ENCODE measurements at places on chromosomes 5 and 9. TPM values are rescaled to one million over a fixed set of nuclear protein-coding genes. Genes with fewer than 3 reads are reported as not detected.

DNA sequence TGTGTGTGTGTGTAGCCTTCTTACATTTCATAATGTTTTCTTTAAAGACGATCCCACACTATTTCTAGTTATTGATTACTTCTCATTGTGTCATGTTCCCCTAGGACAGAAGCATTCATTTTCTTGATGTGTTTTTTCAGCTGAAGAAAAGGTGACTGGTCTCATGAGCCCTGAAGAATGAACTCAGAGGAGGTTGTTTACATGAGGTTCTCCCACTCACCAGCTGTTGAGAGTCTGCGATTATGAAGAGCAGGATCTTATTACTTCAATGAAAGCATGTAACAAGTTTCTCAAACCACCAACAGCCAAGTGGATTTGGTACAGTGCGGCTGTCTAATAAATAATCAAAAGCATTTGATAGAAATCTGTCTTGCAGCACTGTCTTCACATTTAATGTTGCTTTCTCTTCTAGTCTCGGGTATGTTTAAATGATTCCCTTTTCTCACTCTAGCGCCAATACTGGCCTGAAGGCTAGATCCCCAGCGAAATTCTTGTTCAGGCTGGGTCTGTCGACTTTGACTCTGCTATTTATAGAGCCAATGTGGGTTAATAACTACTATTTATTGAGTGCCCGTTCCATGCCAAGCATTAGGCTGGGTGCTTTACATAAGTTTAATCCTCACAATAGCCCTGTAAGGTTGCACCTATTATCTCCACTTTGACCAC, 9.6 kb upstream of the FSD1L start:
- H3K36me3 ChIP-seq, result no peaks in the 10 kb centered on the region
- no peaks in the 10 kb centered on the region for H3K4me1 ChIP-seq
- DNase-seq, result no peak
- H3K27ac ChIP-seq, result no peak overlapping the region

- H3K27ac ChIP-seq, result no peak overlapping the region
- H3K27me3 ChIP-seq, result no peaks in the 10 kb centered on the region
- H3K4me1 ChIP-seq, result peaks cover 8% of the 10 kb centered on the region
- no peak overlapping the region for H3K4me3 ChIP-seq
- no peaks in the 10 kb centered on the region for H3K36me3 ChIP-seq
Observed at GRCh38 chr5:137833463-137833862, 34.2 kb upstream of the MYOT start.

GABRA6 gene
- total RNA-seq, result not detected

- DNase-seq, result no peak
- no peak overlapping the region for H3K27ac ChIP-seq
- H3K36me3 ChIP-seq, result no peaks in the 10 kb centered on the region
Observed at GRCh38 chr9:78940121-78940855, 631.5 kb upstream of the TLE4 start.

FYB1 gene
- 74.1 TPM for total RNA-seq

DNA sequence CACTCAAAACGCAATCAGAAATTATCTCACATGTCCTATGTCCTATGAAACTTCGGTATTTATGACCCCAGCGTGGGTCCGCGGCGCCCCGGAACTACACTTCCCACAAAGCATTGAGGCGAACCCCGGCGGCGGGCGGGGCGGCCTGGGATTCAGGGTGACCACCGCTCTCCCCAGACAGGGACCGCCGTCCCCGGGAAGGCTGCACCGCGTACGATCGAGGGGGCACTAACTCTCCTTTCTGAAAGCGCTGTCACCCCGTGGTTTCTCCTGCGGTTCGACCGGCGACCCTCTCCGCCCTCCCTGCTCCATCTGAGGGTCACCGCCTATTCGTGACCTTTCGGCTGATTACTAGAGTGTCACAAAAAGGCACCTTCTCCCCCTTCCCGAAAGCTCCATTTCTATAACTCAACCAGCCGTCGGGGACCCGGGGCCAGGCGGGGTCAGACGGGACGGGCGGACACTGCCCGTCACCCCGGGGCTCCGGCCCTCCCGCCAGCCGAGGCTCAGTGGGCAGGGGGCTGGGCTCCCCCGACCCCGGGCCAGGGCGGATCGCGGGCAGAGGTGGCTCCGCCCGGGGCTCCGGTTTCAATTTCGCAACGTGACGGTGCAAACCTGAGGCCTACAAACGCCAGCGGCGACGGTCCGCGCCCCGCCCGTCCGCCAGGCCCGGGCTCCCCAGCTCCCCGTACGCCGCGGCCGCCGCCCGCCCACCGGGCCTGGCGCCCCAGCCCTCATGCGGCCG, 1.3 kb downstream of the ECPAS start:
- H3K36me3 ChIP-seq, result no peaks in the 10 kb centered on the region
- peak overlapping the region; percentile 99 for H3K27ac ChIP-seq
- peak; percentile 83 for DNase-seq
- no peaks in the 10 kb centered on the region for H3K27me3 ChIP-seq

RHOBTB3 gene
- total RNA-seq, result 153 TPM

ACTBL2 gene
- total RNA-seq, result not detected

GRCh38 chr9:133119103-133119845, 1.8 kb downstream of the RALGDS start:
- peaks cover 6% of the 10 kb centered on the region for H3K4me1 ChIP-seq
- H3K27ac ChIP-seq, result peak overlapping the region; percentile 21
- no peak for DNase-seq
- H3K27me3 ChIP-seq, result no peaks in the 10 kb centered on the region

GRCh38 chr9:78453450-78453849, 156.5 kb downstream of the PSAT1 start:
- H3K4me1 ChIP-seq, result no peaks in the 10 kb centered on the region
- no peak overlapping the region for H3K4me3 ChIP-seq
- no peaks in the 10 kb centered on the region for H3K36me3 ChIP-seq

- H3K27me3 ChIP-seq, result peaks cover 21% of the 10 kb centered on the region
- no peaks in the 10 kb centered on the region for H3K36me3 ChIP-seq
Observed at GRCh38 chr5:93599001-93599379, 16.0 kb downstream of the NR2F1 start.

DBH gene
- not detected for total RNA-seq

- H3K27ac ChIP-seq, result no peak overlapping the region
- no peaks in the 10 kb centered on the region for H3K36me3 ChIP-seq
- no peak for DNase-seq
- H3K4me1 ChIP-seq, result no peaks in the 10 kb centered on the region
Observed at GRCh38 chr5:149745943-149746324, 15.8 kb downstream of the PPARGC1B start.

DNA sequence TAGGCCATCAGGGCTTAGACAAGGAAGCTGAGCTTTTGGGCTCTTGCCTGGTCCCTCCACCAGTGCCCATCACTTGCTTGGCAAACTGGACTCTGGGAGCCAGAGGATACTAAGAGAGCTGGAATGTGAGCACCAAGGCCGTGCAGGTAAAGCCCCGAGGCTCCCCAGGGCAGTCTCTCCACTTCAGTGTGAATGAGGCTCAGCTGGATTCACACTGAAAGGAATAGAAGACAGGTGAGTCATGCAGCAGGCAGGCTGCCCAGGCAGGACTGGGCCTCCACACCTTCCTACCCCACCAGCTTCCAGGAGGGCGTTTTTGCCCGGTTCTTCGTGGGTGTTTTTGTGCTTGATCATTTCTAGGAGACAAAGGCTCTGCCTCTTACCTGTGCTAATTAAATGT, 7.3 kb upstream of the CTSV start:
- no peak overlapping the region for H3K4me3 ChIP-seq
- H3K4me1 ChIP-seq, result no peaks in the 10 kb centered on the region
- no peak for DNase-seq
- no peak overlapping the region for H3K27ac ChIP-seq
- H3K27me3 ChIP-seq, result no peaks in the 10 kb centered on the region
- H3K36me3 ChIP-seq, result no peaks in the 10 kb centered on the region

TCERG1 gene
- total RNA-seq, result 39.8 TPM

GMCL2 gene
- total RNA-seq, result not detected

DNA sequence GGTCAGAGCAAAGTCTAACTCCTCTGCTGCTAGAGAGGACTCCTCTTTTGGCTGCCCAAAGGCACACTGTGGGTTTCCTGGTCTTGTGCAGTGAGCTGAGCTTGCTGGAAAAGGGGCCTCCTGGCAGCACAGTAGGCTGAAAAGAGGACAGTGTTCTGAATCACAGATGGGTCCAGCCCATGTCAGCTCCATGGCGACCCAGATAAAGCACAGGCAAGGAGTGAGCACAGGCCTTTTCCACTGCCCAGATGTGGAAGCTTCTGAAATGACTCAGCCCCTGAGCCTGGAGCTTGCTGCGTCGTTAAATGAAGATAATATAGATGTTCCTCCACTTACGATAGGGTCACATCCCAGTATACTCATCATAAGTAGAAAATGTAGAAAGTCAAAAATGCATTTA, 8.1 kb downstream of the CCDC180 start:
- peaks cover 63% of the 10 kb centered on the region for H3K36me3 ChIP-seq
- no peaks in the 10 kb centered on the region for H3K4me1 ChIP-seq
- no peak overlapping the region for H3K4me3 ChIP-seq
- no peaks in the 10 kb centered on the region for H3K27me3 ChIP-seq
- DNase-seq, result no peak

DNA sequence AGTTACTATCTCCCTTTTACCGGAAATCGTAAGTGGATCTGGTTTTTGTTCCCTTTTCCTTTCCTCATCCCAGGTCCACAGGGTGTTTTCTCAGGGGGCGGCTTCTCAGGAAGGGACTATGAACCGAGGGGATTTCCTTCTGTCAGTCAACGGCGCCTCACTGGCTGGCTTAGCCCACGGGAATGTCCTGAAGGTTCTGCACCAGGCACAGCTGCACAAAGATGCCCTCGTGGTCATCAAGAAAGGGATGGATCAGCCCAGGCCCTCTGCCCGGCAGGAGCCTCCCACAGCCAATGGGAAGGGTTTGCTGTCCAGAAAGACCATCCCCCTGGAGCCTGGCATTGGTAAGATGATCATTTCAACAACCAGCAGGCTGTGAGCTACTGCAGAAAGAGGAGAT, 75.8 kb downstream of the GOLPH3 start:
- H3K36me3 ChIP-seq, result peaks cover 32% of the 10 kb centered on the region
- no peak for DNase-seq
- peaks cover 15% of the 10 kb centered on the region for H3K4me1 ChIP-seq
- H3K27ac ChIP-seq, result peak overlapping the region; percentile 24

DNA sequence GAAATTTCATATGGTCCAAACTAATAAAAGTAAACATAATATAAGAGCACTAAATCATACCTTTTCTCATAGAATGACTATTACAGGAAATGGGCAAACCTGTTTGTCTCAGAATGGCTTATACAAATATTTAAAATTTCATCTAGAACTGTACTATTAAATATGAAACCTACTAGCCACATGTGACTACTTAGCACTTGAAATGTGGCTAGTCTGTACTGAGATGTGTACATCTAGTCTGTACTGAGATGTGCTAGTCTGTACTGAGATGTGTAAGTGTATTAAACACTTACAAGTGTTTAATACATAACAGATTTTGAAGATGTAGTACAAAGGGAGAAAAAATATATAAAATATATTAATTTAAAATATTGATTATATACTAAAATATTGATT, 22.4 kb downstream of the ABITRAM start:
- no peak overlapping the region for H3K4me3 ChIP-seq
- H3K4me1 ChIP-seq, result no peaks in the 10 kb centered on the region
- H3K27me3 ChIP-seq, result no peaks in the 10 kb centered on the region

DNA sequence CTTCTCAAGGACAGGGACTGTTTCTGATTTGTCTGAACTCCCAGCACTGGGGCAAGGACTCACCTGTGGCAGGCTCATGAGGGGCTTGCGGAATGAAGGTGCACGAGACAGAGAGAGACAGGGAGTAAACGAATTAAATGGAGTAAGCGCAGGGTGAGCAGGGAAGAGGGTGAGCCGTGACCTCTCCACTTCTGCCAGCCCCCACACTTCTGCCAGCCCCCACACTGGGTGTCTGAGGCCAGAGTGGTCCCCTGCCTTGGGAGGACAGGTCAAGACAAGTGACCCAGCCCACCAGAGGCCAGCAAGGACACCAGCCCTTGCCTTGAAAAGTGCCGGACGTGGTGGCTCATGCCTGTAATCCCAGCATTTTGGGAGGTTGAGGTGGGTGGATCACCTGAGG, 37.2 kb downstream of the DAB2IP start:
- H3K27ac ChIP-seq, result no peak overlapping the region
- H3K4me1 ChIP-seq, result peaks cover 6% of the 10 kb centered on the region
- no peak for DNase-seq
- no peaks in the 10 kb centered on the region for H3K27me3 ChIP-seq

PDE6A gene
- not detected for total RNA-seq

- no peak for DNase-seq
- H3K27me3 ChIP-seq, result peaks cover 39% of the 10 kb centered on the region
- H3K4me3 ChIP-seq, result no peak overlapping the region
- no peaks in the 10 kb centered on the region for H3K4me1 ChIP-seq
- H3K36me3 ChIP-seq, result no peaks in the 10 kb centered on the region
- H3K27ac ChIP-seq, result no peak overlapping the region
Observed at GRCh38 chr9:136201609-136202453, 3.1 kb downstream of the LHX3 start.

GRCh38 chr5:134083517-134083916, 31.0 kb upstream of the TCF7 start:
- no peak for DNase-seq
- no peaks in the 10 kb centered on the region for H3K36me3 ChIP-seq
- H3K27ac ChIP-seq, result no peak overlapping the region
- H3K4me3 ChIP-seq, result no peak overlapping the region

DNA sequence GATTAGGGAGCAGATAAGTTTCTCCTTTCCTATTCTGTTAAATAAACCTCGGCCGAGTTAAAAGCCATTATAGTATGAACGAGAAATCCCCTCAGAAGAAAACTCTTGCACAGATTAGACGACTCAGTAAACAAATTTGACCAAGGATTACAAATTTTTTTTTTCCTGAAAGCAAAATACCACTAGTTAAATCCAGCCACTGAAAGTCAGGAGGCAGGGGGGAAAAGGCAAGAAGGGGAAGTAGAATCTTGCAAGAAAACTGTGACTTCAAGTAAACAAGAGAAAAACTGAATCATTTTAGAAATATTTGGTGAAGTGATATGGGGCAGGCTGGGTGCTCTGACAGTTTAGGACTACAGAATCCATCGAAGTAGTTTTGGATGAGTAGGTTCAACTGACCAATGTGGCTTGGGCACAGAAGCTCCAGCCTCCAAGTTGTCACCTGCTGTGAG, 251.0 kb downstream of the DENND1A start:
- DNase-seq, result no peak
- H3K36me3 ChIP-seq, result peaks cover 5% of the 10 kb centered on the region
- no peak overlapping the region for H3K27ac ChIP-seq

- peaks cover 58% of the 10 kb centered on the region for H3K36me3 ChIP-seq
- no peak overlapping the region for H3K27ac ChIP-seq
- no peaks in the 10 kb centered on the region for H3K27me3 ChIP-seq
- no peaks in the 10 kb centered on the region for H3K4me1 ChIP-seq
- H3K4me3 ChIP-seq, result no peak overlapping the region
Observed at GRCh38 chr5:178147406-178147805, 6.3 kb downstream of the NHP2 start.

GRCh38 chr5:40775085-40775845, 19.5 kb upstream of the TTC33 start:
- peaks cover 21% of the 10 kb centered on the region for H3K36me3 ChIP-seq
- no peak overlapping the region for H3K27ac ChIP-seq
- no peaks in the 10 kb centered on the region for H3K27me3 ChIP-seq
- H3K4me1 ChIP-seq, result peaks cover 3% of the 10 kb centered on the region
- no peak overlapping the region for H3K4me3 ChIP-seq
- DNase-seq, result no peak

GRCh38 chr5:171391996-171392577, 4.4 kb downstream of the NPM1 start:
- no peak overlapping the region for H3K27ac ChIP-seq
- DNase-seq, result no peak
- H3K4me1 ChIP-seq, result peaks cover 14% of the 10 kb centered on the region
- H3K4me3 ChIP-seq, result no peak overlapping the region

Data from ascending aorta (tissue), 2 donors.